ENCODE measurements at places on chromosomes 2 and 18. TPM values are rescaled to one million over a fixed set of nuclear protein-coding genes. Genes with fewer than 3 reads are reported as not detected.
A peak's percentile ranks its signal among the peaks of the same experiment; 100 is the strongest.

- DNase-seq = no peak
Observed at GRCh38 chr18:58168221-58168620, 124.2 kb downstream of the NEDD4L start.

- DNase-seq = peak; percentile 23
Observed at GRCh38 chr2:215839816-215840215, 173.5 kb downstream of the MREG start.

Gene PDE1A
- 0.25 TPM for total RNA-seq

Gene MRO
- 1.1 TPM for total RNA-seq

Gene PDE11A
- total RNA-seq = 0.53 TPM
